ENCODE measurements at places on chromosomes 6 and 20.

DNA sequence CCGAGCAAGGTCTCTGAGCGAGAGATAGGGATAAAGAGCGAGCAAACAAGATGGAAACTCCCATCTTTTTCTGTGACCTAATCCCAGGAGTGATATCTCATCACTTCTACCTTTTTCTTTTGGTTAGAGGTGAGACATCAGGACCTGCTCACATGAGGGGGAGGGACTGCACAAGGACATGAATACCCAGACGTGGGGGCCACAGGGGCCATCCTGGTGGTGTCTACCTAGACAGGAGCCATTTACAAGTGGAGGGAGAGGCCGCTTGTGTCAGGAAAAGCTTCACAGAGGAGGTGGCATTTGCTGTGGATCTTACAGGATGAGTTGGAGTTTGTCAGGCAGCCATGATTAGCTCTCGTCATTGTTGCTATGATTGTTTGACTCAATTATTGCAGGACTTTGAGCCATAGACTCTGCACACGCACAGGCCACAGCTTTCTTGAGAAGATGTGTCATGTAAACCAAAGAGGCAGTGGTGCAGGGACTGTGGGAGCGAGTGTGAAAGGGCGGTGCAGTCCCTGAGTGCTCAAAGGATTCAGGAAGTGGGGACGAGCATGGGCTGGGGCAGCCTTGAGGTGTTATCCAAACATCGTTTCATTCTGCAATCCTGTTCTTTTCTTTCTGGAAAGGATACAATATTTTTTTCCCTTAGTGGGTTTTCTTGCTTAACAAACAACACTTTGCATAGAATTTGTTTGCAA is 7.7 kb downstream of the NPEPL1 start:
- no peak for DNase-seq

DNA sequence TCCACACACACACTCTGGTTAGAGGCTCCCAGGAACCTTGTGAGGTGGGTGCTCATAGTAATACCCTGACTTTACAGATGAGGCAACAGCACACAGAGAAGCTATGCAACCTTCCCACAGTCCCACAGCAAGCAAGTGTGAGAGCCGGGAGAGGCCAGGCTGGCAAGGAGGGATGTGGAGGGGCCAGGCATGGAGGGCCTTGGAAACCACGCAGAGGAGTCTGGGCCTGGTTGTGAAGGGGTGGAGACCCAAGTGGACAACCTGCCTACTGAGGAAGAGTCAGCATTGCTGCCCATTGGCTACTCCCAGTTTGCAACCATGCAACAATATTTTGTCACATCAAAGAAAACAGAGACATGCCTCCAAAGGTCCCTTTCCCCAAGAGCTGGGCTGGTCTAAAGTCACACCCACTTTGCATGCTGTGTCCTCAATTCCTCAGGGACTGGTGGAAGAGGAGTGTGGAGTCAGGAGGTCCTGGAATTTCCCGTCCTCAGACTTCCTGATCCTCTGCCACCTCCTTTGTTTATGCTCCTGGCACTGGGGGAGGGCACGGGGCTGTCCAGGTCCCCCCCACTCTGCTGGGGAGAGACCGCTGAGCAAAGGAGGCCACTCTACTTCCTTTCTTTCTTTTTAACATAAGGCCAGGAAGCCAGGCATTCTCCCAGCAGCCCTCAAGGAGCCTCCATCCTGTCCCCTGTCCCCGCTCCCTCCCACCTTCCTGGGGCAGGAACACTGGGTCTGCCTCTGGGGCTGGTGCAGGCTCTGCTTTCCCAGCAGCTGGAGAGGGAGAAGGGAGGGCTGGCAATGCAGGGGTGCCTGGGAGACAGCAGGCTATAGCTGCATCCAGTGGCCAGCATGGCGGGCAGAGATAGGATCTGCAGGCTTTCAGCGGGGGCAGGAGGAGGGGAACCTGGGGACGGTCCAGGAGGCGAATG is 68.3 kb downstream of the NOL4L start:
- DNase-seq, result no peak

GRCh38 chr6:136289327-136289578 is 393 bp downstream of the BCLAF1 start:
- peak; percentile 92 for DNase-seq

DNA sequence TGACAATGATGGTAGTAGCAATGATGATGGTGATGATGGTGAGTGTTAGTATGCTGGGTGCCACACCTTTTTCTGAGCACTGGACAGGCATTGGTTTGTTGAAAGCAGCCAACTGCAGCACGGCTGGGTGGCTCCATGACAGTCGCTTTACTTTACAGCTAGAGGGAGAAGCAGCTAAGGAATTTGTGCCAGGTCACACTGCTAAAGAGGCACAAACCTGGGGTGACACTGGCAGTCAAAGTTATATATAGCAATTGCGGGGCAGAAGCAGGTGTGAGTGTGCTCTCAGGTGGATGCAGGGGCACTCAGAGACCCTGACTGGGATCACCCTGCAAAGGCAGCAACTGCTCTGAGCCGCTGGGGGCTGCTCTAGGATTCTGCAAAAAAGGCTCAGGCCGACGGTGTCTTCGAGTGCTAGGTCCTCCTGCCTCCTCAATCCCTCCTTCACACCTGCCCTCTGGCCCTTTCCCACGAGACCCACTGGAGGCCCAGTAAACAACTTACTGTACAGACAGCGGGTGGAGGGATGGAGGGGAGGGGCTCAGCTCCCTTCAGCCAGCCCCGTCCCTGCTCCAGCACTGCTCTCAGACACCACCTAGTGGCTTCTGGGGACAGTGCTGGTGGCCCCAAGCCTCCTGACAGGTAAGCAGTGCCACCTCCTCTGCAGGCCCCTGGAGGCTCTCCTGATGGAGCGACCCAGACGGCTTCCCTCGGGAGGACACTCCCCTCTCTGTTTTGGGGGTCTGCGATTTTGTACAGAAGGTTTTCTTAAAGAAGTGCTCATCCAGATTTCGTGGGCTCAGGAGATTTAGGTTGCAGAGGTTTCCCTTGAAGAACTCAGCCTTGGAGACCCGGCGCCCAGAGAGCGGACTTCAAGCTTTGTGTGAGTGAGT is 4.4 kb upstream of the RPS21 start:
- peak; percentile 77 for DNase-seq

GRCh38 chr6:17492350-17492749 is 99.0 kb downstream of the CAP2 start:
- no peak for DNase-seq

DNA sequence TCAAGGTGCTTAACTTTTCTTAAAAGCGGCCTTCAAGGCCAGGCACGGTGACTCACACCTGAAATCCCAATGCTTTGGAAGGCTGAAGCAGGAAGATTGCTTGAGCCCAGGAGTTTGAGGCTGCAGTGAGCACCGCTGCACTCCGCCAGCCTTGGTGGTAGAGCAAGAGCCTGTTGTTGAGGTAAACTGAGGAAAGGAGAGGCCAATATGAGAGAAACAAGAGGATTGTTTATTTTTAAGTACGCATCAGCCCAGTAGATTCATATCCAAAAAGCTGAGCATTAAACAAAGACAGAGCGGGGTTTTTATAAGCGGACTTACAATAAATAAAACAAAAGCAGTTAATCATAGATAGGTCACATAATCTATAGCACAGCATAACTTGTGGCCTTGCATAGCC is 15.0 kb upstream of the GMPR start:
- DNase-seq, result no peak

- no peak for DNase-seq
These were observed 26.4 kb upstream of the FABP7 start for GRCh38 chr6:122753000-122753687.

DNA sequence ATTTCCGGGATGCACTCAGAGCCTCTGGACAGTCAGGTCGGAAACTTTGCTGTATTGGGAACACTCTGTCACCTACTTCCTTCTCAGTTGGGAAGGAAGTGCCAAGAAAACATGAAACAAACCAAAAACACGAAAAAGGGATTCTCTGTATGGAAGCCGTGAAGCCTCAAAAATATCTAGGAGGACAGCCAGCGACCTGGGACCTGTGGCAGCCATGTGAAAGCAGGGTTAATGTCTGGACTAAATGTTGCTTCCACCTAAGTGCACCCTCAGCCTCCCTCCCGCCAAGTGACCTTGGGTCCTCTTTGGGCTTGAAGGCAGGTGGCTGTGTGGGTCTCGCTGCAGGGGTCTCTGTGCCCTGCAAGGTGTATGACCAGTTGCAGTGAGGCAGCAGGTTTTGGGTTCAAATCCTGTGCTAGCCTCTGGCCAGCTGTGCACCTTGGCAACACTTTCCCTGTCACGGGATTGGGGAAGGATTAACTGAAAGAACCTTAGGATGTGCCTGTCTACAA is 851 bp downstream of the MAVS start:
- DNase-seq, result peak; percentile 14

- peak; percentile 97 for DNase-seq
These were observed 687.9 kb upstream of the CITED2 start for GRCh38 chr6:140062043-140063020.

DNA sequence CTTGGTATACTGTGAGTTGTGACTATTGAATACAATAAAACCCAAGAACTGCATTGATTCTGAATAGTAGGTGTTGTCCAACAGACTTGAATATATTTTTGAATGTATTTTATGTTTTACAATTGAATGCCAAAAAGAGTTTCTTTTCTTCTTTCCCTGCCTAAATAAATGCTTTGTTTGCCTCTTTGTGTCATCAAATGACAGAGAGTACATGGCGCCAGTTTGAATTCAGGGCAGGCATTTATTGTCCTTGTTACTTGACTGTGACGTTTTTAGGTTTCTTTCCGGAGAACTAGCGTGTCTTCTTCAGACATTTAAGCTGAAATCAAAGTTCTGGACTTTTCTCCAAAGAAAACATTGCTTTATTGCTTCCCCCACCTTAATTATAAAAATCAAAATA is 16.6 kb downstream of the KIF3B start:
- no peak for DNase-seq

Measured in fibroblast of pulmonary artery (primary cell).